H1 (cell line): ENCODE measurements at places on chromosomes 11 and 22.

DNA sequence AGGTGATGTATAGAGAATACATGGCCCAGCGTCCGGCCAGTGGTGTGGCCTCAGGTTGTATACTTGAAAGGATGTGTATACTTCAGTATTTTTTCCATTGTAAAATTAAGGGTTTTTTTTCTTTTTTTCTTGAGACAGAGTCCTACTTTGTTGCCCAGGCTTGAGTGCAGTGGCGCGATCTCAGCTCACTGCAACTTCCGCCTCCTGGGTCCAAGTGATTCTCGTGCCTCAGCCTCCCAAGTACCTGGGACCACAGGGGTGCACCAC, 15.8 kb downstream of the ZBTB16 start:
- DNase-seq = no peak

- DNase-seq = no peak
These were observed 31.5 kb upstream of the SLC22A12 start for GRCh38 chr11:64559351-64560138.

- no peak for DNase-seq
These were observed 58.9 kb downstream of the PISD start for GRCh38 chr22:31603081-31603525.

DNA sequence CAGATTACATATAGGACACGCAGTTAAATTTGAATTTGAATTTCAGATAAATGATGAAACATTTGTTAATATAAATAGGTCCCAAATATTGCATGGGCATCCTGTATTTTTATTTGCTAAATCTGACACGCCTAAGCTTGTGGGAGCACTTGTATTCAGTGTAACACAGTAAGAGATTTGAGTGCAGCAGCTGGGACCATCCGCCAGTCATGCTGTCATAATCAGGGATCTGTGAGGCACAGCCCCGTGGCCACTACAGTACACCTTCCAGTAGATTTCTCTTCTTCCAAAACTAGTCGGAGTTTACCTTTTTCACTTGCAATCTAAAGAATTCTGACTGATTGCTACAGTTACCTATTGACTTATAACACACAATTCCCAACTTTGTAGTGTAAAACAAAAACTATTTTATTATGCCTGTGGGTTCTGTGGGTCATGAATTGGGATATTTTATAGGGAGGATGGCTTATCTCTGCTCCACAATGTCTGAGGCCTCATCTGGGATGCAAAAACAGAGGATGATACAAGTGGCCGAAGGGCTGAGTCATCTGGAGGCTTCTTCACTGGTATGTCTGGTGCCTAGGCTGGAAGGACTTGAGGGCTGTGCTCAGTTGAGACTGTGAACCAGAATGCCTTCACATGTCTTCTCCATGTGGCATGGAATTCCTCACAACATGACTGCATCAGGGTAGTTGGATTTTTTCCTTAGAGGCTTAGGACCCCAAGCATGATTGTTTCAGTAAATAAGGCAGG, 74.1 kb downstream of the PRSS23 start:
- DNase-seq = no peak

DNA sequence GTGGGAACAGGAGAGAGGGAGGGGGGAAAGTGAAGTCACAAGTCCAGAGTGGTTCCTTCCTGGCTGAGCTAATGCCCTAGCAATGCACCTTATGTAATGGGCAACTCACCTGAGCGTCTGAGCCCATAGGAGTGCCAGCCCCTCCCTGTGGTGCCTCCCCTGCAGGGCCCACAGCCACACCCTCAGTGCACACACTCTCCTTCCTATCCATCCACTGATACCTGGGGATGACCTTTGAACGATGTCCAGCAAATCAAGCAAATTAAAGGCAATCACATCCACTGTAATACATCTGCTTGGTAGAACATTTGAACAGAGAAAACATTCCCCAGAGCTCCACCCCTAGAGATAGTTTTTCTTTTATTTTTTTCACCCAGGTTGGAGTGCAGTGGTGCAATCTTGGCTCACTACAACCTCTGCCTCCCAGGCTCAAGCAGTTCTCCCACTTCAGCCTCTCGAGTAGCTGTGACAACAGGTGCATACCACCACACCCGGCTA, 19.6 kb upstream of the MICAL2 start:
- DNase-seq = no peak

GRCh38 chr22:32352681-32353080, 5.0 kb upstream of the RFPL3 start:
- no peak for DNase-seq

DNA sequence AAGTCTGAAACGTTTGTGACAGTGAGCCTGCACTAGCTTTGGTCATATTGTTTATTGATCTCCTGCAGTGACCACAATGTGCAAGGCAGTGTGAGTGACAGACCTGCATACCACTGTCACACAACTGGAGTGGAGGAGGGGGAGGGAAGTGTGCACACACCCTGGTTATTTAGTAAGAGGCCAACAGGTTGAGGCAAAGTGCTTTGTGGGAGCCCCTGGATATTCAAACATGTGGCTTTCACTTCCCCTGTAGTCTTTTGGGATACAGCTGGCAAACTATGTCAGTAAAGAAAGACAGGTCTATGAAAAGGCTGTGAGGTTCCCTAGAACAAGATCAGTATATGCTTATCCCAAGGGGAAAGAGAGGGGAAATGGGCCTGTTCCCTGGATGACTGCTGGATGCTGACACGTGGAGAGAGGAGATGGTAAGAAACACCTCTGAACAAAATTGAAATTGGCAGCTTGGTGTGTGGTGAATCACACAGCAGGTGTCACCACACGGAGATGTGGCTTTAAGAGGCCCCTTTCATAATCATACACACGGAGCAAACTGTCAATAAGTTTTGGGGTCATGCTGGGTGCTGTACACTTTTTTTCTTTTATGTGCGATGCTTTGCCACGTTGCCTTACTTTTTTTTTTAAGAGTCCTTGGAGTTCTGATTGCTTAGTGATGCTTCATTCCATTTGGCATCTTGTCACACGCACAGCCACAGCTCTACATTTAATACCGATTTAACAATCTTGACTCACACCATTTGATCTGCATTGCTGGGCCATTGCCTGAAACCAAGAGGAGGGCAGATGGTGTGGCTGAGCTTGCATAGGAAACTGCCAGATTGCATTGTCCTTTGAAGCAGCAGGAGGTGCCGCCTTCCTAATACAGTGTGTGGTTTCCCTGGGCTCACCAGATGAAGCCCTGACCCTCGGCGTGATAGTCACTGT, 11.3 kb downstream of the OSBP2 start:
- DNase-seq = no peak

GRCh38 chr11:11463405-11463804, 110.4 kb upstream of the CSNK2A3 start:
- no peak for DNase-seq

DNA sequence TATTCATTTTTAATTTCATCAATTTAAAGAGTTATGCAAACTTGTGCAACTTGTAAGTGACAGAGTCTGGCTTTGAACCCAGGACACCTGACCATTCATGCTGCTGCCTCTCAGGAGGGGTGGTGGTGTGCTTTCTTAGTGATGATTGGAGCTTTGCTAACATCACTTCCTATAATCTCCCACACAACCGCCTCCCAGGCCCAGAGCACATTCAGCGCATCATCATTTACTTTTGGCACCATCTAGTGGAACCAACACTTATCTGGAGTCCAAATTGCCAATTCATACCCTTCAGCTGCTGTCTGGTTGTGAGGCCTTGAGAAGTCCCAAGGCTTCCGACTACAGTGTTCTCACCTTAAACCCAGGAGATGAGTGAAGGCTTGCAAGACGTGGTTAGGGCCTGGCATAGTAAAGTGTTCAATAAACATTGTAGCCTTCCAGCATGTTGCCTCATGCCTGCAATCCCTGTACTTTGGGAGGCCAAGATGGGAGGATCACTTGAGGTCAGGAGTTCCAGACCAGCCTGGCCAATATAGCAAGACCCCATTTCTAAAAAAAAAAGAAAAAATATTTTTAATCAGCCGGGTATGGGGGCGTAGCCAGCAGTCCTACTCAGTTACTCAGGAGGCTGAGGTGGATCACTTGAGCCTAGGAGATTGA, 1.1 kb upstream of the TTLL1 start:
- DNase-seq = no peak

DNA sequence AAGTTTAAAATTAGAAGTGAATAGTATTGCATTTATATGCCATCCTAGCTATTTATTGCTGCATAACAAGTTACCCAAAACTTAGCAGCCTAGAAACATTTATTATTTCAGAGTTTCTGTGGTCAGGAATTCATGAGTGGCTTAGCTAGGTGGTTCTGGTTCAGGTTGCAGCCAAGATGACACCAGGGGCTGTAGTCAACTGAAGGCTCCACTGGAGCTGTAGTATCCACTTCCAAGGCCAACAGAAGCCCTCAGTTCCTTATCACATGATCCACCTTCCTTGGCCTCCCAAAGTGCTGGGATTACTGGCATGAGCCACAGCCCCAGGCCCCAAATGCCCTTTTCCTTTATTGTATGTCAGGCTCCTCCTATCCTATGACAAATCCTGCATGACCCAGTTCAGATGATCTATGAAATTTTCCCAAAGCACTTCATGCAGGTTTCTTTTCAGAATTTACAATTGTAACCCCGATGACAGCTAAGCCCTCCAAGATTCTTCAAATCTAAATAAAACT, 6.1 kb upstream of the ALG8 start:
- DNase-seq = no peak

DNA sequence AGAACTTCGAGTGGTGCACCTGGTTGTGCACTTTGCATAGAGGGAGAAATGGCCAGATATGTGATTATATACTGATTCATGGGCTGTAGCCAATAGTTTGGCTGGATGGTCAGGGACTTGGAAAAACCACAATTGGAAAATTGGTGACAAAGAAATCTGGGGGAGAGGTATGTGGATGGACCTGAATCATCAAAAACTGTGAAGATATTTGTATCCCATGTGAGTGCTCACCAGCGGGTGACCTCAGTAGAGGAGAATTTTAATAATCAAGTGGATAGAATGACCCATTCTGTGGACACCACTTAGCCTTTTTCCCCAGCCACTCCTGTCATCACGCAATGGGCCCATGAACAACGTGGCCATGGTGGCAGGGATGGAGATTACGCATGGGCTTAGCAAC, 48.0 kb upstream of the NARS2 start:
- DNase-seq = no peak
